ENCODE measurements at places on chromosomes 4 and X.

DNA sequence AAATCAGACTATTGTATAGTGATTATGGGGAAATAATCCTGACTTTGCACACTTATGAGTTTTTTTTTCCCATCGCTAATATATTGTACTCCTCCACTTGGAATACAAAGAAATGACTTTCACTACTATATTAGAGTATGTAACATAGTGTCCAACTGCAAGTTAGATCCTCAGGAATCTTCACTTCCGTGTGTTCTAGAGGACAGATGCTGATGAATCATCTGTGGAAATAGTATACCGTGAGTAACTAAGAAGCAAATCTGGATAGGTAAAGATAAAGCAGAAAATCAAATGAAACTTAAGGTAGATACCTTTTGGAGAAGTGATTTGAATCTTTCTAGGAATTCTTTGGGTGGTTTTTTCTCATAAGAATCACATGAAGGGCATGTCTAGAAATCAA lies 8.3 kb downstream of the IL21 start:
- no peak for DNase-seq

DNA sequence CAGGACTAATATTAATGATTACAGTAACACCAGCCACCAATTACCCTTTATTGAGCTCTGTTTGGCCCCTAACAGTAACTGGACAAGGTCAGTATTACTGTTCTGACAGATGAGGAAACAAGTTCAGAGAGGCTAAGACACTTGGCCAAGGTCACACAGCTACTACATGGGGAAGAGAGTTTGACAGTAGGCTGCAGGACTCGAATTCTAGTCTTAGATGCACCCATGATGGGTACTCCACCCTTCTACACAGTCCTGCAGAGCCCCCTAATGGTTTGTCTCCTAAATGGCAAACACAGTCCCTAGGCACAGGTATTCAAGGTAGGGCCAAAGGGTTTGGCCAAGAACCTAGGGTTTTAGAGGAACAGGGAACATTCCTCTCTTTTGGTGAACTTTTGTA lies 93.9 kb downstream of the NSUN7 start:
- peak; percentile 4 for DNase-seq

DNA sequence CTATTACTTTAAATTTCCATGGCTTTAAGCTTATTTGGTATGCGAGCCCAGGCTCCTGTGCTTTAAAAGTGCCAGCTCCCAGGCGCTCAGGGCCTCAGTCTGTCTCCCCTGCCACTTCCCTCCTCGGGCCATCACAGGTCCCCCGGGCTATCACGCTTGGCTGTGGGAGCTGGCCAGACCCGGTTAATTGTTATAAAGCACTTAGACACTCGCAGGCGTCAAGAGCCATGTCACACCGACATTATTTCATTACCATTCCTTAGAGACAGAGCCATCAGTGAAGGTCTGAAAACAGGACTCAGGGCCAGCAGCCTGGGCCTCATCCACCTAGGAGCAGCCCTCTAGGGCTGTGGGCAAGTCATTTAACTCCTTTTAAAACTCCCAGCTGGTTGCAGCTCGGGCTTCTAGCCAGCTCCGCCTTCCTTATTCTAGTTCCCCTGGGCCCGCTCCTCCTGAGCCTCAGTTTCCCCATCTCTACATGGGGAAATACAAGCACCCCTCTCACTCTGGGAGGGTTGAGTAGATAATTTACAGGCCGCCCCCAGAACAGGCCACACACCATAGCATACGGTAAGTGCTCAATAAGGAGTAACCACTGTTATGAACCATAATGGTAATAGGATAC lies 99.0 kb downstream of the HMX1 start:
- no peak for DNase-seq

DNA sequence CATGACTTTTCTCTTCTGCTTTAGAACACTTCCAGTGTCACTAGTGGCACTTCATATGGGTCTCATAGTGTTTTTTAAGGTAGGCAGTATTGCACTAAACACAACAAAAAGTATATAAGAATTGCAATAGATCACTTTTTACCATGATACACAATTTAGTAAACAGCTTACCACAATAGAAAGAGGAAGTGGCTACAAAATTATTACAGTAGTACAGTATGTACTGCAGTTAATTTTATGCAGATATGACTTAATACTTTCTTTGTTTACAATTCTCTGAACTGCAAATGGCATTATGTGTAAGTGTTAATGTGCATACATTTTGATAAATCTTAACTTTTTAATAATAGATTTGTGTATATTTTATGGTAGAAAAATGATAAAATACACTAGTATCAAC lies 157.3 kb downstream of the RRAGB start:
- no peak for DNase-seq

- no peak for DNase-seq
Observed at GRCh38 chr4:2515830-2516550, 20.5 kb upstream of the FAM193A start.

DNA sequence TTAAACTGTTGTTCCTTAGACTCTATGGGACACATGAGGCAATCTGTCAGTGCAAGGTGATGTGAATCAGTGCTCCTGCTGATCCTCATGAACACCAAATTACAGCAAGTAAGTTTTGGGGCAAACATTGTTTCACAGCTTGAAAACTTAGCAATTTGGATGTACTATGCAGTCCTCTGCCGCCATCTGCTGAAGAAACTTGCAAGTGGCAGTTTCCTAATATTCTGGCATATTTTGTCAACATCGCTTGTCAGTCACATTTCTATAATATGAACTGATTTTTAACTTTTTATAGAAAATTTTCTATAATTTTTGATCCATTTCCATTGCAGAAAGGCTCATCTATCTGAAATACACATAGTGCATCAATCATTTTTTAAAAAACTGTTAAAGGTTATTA lies 56.3 kb downstream of the ZAR1 start:
- DNase-seq, result no peak

- no peak for DNase-seq
Observed at GRCh38 chr4:90099812-90100211, 27.4 kb upstream of the CCSER1 start.

GRCh38 chrX:34381241-34381640 lies 249.1 kb upstream of the FAM47A start:
- no peak for DNase-seq

DNA sequence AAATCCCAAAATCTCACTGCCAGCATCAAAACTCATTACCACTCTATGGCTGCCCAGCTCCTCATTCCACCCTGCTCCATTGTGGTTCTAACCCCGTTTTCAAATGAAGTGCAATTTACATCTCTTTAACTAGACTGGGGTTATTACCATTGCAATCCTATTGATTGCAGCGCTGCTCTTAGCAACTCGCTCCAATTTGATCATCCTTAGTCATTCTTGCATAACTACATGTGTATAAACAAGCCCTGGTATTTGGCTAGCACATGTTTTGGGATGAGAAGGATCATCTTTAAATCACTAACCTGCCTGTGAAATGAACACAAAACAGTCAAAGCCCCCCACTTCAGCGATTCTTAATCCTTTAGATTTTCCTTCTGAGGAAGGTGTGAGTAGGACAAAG lies 340.1 kb upstream of the PPARGC1A start:
- no peak for DNase-seq

DNA sequence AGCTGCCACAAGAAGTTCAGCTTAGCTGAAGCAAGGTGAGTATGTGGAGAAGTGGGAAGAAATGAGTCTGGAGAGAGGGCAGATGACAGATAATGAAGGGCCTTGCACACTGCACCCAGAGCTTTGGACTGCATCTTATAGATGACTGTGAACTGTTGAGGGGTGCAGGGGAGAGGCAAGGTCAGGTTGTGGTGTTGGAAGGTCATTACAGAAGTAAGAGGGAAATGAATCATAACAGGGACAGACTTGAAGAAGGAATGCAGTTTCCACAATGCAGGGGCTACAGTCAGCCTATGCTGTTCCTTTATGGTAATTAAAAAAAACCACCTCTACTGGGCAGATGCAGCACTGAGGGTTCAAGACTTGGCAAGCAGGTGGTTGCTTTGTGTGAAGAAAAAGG lies 4.8 kb upstream of the IGFBP7 start:
- no peak for DNase-seq

- DNase-seq, result no peak
Observed at GRCh38 chr4:169604903-169605331, 7.5 kb downstream of the NEK1 start.

GRCh38 chr4:70734168-70734954 lies 12.6 kb downstream of the RUFY3 start:
- no peak for DNase-seq

- DNase-seq, result no peak
Observed at GRCh38 chr4:183721207-183722081, 62.4 kb downstream of the TRAPPC11 start.

DNA sequence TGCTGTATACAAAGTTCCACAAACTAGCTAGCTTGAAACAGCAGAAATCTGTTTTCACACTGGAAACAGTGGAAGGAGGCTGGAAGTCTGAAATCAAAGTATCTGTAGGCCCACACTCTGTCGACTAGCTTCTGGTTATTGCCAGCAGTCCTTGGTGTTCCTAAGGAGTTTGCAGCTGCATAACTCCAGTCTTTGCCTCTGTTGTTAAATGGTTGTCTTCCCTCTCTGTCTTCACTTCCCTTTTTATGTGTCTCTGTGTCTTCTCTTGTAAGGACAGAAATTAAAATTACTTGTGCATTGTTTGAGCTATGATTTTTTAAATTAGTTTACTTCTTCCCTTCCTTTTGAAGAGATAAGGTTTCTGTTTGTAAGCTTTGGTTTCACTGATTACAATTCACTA lies 8.2 kb downstream of the MTHFD2L start:
- DNase-seq, result no peak

DNA sequence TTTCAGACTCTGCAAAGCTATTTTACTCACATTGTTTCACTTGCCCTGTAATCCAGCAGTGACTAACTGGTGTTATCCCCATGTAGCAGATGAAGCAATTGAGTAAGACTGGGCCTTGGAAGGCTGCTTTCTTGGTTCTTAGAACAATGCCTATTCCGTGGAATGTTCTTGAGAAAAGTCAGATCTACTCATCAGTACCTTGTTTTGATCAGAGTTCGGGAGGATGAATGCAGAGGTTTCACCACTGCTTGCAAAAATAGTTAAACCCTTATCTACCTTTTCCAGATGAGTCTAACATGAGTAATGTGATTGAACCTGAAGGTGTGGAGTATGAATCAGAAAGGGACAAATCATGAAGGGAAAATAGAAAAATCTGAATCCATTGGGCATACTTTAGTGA lies 1.8 kb downstream of the MAOB start:
- no peak for DNase-seq

- DNase-seq, result no peak
Observed at GRCh38 chr4:1116838-1117237, 3.5 kb upstream of the RNF212 start.

DNA sequence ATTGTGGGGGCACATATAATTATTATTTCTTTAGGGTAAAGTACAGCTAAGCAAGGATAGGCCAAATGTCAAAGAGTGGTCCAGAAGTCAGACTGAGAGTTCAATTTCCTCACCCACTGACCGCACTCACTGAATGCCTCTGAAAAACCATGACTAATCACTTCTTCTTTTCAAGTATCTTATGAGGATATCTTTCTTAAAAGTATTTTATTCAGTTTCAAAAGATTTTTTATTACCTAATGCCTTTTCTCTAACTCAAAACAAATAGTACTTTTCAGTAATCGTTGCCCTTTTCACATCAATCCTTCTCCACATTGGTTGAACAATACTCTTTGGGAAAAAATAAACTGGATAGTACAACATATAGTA lies 61.7 kb upstream of the CAMK2D start:
- no peak for DNase-seq

GRCh38 chr4:182806259-182807252 lies 110.6 kb downstream of the DCTD start:
- DNase-seq, result peak; percentile 76

DNA sequence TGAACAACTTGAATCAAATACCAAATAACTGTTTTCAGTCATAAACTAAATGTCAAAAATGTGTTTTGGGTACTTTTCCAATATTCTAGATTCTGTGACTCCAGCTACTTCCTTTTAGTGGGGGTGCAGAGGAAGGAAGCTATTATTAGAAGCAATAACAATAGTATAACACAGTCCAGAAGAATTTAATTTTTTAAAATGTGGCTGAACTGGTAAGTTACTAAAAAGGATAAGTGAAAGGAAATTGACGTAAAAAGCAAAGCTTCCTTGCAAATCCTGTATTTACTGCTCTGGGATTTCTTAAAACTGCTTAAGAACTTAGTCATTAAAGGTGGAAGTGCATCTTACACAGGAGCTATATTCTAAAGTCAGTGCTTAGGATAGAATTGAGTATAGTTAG lies 53.2 kb downstream of the MOSPD2 start:
- DNase-seq, result no peak

DNA sequence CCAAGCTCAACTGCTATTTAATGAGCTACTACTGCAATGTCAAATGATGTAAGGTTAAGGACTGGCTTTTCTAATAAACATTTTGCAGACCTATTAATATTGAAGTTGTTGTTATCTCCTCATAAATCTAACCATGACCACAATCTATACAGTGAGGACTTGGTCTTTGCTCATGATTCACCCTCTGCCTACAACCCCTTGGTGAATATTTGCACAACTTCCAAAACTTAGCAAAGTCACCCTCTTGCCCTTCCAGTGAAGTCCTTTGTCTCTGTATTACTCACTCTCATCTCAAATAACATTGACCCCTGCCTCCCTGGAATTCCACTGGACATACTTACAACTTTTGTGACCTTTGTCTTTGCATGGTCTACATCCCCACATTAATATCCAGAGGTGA lies 204.5 kb downstream of the KCNIP4 start:
- DNase-seq, result no peak

DNA sequence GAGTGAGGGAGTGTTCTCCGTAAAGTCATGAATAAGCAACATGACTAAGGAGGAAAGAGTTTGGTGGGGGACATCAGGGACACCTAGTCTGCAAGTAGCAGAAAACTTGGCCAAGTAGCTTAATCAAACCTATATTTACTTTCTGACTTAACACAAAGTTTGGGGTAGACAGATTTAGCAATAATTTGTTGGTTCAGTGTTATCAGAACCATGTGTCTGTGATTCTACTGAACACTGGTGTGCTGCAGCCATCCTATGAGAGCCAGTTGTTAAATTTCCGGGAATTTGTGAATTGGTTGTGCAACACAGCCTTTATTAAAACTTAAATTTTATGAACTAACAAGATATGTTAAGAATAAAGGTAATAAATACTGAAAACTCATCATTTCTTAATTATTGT lies 469.3 kb downstream of the C4orf33 start:
- DNase-seq, result no peak

DNA sequence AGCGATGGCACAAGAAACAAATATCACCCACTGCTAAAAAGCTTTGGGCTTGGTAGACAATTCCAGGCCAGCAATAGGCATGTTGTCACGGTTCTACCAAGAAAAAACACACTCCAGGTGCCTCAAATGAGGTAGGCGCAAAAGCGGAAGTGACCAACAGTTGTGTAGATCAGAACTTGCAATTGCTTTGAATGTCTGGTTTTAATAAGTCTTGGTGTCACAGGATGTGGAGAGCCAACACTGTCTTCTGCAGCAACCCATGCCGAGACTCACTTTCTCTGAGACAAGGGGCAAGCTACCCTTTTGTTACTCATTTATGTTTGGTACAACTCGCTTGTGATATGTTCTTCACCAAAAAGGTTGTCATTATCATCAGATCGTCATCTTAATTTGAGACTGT lies 188.8 kb downstream of the HS6ST2 start:
- DNase-seq, result no peak

- no peak for DNase-seq
Observed at GRCh38 chrX:15790769-15791290, 546 bp downstream of the ZRSR2 start.
